Activated T-helper 17 cell treated with anti-CD3 and anti-CD28 coated beads, Interleukin-2, amount 50 U/mL, for 72 hours (primary cell): ENCODE measurements at places on chromosomes 3 and 15. TPM values are rescaled to one million over a fixed set of nuclear protein-coding genes. Genes with fewer than 3 reads are reported as not detected.

Gene RAF1
- total RNA-seq, result 91.5 TPM

Gene AADACL2
- total RNA-seq, result not detected

Gene PXK
- total RNA-seq, result 27.1 TPM

Gene CX3CR1
- 0.13 TPM for total RNA-seq

Gene AMT
- 1.9 TPM for total RNA-seq

Gene FRMD5
- total RNA-seq, result 0.66 TPM

Gene CHDH
- total RNA-seq, result 1.1 TPM

Gene ROPN1
- total RNA-seq, result not detected

Gene LRRIQ4
- 0.13 TPM for total RNA-seq

Gene CCRL2
- 2.1 TPM for total RNA-seq

Gene TGM4
- not detected for total RNA-seq

Gene MYZAP
- not detected for total RNA-seq

Gene CLCN2
- 9.5 TPM for total RNA-seq

Gene GASK1A
- total RNA-seq, result not detected

Gene TEX264
- 43.4 TPM for total RNA-seq
